Muscle of arm (tissue), 14 donors: ENCODE measurements at places on chromosomes 3 and 15.
A peak's percentile ranks its signal among the peaks of the same experiment; 100 is the strongest.

DNA sequence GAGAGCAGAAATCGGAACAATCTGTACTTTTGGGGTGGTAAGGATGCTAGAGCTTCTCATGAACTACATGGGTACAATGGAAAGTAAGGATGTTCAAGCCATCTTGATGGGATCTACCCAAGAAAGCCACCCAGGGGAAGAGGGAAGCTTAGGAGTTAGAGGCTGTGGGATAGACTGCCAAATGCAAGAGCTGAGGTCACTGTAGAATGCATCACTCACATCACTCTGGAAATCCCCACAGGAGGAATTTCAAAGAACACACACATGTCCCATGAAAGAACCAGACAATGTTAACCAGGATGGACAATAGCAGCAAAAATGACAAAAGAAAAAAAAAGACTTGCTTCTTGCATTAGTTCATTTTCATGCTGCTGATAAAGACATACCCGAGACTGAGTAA lies 32.8 kb upstream of the UBE2E2 start:
- no peak for DNase-seq

DNA sequence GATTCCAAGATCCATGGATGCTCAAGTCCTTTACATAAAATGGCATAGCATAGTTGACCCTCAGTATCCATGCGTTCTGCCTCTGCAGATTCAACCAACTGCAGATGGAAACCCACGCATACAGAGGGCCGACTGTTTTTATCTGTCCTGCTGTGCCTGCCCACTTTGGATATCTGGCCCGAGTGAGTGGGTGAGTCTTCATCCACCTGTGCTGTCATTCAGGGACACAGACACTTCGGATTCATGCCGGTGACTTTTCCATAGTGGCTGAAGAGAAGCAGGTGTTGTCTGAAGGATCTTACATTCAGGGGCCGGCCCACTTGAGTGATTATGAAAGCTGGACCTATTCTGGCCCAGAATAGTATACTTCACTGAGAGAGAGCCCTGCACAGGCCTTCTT lies 85.1 kb downstream of the RYR3 start:
- no peak for DNase-seq

- no peak for DNase-seq
These were observed 282.1 kb downstream of the RYR3 start for GRCh38 chr15:33592864-33593263.

- DNase-seq: no peak
These were observed 23.1 kb downstream of the CNTN3 start for GRCh38 chr3:74591342-74591741.

DNA sequence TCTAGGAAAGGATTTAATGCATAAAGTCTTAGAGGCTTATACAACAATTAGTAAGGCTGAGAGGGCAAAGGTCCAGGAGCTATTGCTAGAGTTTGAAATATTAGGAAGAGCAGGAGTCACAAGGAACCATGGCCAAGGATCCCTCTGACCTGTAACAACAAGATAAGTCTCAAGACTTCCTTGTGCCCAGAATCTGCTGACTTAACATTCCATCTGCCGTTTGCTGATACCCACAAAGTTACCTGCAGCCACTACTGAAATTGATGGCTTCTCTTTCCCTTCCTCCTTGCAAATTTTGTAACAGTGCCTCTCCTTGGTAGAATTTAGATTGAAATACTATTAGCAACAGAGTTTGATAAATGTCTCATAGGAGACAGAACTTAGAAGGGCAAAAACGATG lies 4.7 kb upstream of the MYEF2 start:
- DNase-seq: no peak

- DNase-seq: no peak
These were observed 66.2 kb downstream of the FRMD4B start for GRCh38 chr3:69319652-69320051.

- no peak for DNase-seq
These were observed 33.6 kb downstream of the HPS3 start for GRCh38 chr3:149163066-149163465.

DNA sequence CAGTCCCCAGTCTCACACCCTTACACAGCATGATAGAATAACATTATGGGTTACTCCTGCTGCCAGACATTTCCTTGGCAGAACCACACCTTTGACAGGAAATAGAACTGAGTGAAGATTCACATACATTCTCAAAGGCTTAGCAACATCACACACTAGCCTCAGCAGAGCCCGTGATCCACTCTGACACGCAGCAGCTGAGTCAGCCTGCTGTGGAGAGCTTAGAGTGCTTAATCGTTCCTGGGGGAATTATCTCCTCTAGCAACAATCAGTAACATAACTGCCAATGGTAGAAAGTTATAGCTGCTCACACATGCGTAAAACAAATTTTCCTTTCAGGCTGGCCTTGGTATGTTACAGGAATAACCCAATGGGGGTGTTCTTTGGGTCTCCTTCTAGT lies 382.1 kb downstream of the GAP43 start:
- DNase-seq: peak; percentile 40
